ENCODE measurements at places on chromosomes 1 and 21.

DNA sequence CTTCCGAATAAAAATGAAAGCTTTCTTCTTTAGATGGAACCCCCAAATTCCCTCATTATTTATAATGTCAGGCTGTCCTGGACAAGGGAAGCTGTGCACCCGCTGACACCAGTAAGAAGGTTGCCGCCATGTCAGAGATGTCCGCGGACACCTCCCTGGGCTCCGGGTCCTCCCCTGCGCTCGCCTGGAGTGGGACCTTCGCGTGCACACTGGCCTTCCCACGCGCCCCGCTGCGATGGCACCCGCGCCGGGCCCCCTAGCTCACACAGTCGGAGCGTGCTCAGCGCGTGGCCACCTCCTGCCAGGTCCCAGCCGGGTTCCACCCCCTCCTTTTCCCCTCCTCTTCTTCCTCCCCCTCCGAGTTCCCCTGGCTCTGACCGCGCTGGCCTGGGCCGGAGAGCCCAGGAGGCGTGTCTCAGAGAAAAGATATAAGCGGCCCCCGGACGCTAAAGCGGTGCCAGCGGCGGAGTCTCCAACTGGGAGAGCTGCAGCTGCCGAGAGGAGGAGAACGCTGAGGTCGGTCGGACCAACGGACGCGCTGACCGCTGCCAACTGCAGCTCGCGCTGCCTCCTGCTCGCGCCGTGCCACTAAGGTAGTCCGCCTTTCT lies at the start of gene G0S2:
TSS of gene G0S2 (plus strand) at position 456 of the 608 bp plus-strand sequence. CDS start 273 bp downstream, outside the sequence.
- no peak for DNase-seq

DNA sequence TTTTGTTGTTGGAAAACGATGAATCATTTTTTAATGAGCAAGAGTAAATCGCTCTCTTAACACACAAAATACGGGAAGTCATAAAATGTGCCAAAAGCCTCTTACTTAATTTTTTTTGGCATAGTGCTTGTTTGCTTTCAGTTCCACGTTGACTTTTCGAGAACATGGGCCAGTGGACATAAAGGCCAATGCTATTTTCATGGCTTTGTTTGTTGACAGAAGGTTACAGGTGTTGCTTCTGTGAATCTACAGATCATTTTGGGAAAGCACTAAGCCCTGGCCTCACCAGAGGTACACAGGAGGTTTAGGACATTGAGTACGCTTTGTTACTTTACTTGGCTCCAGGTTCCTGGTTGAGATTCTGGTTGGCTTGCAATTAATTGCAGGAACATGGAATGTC lies 199.4 kb upstream of the HMCN1 start:
- DNase-seq: peak; percentile 81

GRCh38 chr1:119220991-119221390 lies 80.5 kb upstream of the WARS2 start:
- no peak for DNase-seq

DNA sequence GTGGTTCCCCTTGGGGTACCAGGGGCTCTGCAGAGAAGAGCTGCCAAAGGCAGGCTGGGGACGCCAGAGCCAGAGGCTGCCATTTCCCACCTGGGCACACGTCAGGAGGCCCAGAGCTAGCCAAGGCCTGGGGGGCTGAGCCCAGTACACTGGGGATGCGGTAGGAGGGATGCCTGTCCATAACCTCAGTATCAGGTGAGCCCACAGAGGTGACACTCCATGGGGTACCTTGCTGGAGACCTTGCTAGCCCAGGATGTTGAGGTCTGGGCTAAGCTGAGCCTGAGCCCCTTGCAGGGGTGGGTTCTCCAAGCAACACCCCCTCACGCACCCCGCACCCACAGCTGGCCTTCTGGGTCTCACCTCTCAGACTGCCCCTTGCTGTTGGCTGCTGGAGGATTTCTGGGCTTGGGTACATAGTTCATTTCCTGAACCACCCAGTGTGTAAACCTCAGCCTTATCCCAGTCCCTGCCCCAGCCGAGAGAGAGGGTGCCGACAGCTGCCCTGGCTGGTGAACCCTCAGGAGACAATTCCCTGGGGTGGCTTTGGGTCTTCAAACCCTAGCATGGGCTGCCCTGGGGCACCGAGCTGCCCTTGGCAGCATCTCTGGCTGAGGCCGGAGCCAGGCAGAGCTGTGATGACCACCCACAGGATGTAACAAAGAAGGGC lies 92.5 kb upstream of the VAMP3 start:
- no peak for DNase-seq

GRCh38 chr1:185674201-185674600 lies 60.0 kb upstream of the HMCN1 start:
- peak; percentile 76 for DNase-seq

- DNase-seq: no peak
Measured at GRCh38 chr1:225688345-225688744, 35.4 kb upstream of the ENAH start.

DNA sequence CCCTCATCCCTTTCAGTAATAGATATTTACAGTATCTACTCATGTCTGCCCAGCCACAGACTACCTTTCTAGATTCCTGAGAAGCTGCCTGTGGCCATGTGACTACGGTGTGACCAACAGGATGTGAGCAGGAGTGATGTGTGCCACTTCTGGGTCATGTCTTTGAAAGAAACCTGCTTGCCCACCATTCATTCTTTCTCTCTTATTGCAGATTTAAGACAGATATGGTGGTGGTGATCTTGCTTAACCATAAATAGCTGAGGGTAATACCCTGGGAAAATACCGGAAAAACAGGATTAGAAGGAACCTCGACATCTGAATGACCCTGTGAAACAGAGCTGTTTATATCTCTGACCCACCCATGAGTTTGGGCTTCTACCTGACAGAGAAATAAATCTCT lies 41.6 kb upstream of the GUCA2A start:
- DNase-seq: no peak

DNA sequence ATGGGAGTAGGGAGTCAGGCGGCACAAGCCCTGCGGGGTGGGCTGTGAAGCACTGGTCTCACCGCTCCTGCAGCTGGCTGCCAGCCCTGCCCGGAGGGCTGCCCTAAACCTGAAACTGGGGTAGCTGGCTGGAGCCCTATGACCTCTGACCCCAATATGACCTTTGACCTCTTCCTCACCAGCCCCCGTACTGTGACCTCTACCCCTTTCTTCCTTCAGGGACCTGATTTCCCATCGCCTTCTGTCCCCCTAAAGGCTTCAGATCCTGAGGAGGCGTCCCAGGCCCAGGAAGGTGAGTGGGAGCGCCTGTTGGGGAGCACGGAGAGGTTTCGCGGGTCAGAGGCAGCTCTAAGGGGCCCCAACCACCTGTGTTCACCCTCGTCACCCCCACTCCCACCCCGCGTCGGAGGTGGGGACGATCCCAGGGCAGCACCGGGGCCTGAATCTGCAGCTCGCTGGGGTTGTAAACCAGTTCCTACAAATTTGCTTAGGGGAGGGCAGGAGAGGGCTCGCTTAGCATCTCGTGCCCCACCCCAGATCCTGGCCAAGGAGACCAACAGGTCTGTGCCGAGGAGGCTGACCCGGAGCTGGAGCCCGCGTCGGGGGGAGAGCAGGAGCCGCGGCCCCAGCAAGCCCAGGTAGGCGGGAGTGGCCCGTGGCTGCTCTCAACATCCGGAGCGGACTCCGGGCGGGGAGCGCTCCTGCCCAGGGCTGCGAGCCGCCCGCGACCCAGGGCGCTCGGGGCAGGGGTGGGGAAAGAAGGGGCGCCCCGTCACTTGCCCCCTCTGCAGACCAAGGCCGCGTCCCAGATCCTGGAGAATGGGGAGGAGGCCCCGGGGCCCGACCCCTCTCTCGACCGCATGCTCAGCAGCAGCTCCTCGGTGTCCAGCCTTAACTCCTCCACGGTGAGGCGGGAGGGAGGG lies 7.3 kb downstream of the SYTL1 start:
- DNase-seq: no peak

DNA sequence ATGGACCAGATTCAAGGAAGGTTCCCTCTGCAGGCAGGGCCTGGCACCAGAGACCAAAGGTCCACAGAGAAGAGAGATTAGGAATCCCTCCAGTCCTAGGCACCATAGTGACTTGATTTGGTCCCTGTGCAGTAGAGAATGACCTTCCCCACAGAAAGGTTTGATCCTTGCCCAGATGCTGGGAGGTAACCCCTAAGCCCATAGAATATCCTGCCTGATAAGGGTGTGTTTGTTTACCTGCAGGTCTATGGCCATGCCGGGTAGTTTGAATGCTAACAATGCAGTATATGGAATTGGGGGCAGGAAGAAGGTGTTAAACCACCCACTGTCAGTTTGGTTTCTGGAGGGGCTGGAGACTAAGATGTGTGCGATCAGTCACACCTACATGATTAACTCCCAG lies 57.1 kb upstream of the NFASC start:
- no peak for DNase-seq

- no peak for DNase-seq
Measured at GRCh38 chr1:21164266-21164665, 12.4 kb downstream of the EIF4G3 start.

DNA sequence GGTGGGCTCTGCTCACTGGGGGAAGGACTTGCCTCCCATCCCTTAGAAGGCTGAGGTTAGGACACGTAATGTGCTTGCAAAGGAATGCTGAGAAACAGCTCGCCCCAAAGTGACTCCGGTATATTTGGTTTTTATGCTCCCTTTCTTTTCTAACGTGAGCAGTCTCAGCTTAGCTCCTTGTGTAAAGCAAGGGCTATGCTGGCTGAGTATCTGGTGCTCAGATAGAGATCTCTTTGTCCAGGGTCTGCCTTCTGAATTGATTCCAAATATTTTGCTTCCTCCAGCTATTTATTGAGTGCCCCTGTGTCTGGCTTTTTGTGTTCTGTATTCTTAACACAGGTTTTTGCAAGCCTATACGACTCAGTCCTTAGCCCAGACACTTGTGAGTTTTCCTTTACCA lies 94.5 kb upstream of the ARTN start:
- no peak for DNase-seq

DNA sequence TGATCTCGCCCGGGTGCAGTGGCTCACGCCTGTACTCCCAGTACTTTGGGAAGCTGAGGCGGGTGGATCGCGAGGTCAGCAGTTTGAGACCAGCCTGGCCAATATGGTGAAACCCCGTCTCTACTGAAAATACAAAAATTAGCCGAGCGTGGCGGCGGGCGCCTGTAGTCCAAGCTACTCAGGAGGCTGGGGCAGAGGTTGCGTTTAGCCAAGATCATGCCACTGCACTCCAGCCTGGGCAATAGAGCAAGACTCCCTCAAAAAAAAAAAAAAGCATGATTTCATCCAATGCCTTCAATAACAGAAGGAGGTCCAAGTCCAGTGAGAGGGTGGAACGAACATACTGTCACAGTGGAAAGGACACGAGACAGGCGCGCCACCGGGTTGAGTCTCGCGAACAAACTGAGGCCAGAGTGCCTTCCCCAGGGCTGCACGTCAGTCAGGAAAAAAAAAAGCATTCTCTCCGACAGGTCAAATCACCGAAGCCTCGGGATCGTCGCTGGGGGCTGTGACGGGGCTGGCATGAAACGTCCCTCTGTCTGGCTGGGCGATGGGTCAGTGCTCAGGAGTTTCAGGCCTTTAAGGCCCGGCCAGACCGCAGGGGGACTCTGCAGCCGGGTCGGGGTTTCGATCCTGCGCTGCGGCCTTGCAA lies 8.4 kb upstream of the CROCC start:
- no peak for DNase-seq

GRCh38 chr1:47998396-47998990 lies 1.3 kb upstream of the TRABD2B start:
- no peak for DNase-seq

DNA sequence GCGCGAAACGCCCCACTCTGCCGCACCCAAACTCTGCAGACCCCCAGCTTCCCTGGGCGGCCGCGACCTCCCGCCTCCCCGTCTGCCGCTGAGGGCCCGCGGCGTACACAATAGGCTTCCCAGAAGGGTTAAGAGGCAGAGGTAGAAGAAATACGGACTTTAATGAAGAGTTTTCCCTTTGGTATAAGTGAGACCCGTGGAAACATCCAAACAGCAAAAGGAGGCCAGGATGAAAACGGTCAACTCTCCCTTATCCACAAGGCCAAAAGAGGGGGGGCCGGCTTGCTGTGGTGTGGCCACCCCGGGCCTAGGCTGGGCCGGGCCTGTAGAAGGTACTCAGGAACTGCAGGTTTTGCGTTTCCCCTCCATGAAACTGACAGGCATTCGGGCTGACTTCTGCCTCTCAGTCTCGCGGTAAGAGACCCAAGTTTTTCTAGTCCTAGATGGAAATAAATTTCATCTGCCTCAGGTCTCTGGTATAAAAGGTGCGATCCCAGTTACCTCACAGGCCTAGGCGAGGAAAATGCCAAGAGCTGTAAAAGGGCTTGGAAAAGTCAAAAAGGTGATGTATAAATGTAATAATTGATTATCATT lies 671 bp upstream of the PYGO2 start:
- peak; percentile 27 for DNase-seq

DNA sequence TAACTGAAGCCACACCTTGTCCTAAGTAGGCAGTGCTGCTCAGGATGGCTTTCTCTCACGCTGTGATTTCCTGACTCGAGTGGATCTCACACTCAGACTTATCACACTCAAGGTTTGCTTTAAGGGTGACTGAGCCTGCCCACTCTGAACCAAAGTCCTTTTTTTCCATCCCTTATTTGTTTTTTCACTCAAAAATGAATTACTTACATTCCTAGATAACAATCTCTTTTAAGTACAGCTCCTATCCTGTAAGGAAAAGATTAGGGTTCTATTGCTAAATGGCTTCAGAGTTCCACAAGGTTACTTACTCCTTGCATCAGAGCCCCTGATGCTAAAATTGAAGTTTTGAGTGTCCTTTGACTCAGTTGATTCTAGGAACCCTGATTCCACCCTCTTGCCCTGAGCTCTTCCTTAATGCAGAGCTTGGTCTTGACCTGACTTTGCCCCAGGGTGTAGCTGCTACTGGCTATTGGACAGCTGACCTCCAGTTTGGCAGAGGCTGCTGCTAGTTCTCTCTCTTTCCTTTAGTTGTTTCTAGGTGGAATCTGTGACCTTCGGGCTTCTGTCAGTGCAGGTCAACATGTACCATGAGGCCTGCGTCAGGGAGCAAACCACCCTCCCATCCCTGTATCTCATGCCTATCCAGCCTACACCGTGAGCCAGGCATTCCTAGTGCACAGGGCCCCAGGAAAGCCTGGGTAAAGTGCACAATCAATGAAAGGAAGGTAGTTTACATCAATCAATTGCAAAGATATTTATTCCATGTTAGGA lies 80.1 kb upstream of the CD55 start:
- DNase-seq: no peak

DNA sequence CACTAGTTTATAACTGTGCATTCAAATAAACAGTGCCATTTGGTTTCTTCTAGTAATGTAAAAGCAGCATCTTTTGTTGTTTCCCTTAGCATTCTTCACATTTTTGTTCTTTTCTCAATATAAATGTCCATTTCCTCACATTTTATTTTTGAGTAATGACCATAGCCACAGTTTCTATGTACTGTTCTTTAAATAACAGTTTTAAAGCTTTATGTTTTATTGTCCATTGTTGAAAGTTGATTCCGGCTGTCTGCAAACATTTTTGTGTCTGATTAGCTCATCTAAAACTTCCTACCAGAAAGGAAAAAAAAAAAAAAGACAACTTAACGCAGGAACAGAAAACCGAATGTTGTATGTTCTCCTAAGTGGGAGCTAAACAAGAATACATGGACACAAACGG lies 139.7 kb downstream of the MAGI3 start:
- DNase-seq: no peak

All from SHP77 (cell line).